ENCODE measurements at places on chromosomes 12 and 14. TPM values are rescaled to one million over a fixed set of nuclear protein-coding genes. Genes with fewer than 3 reads are reported as not detected.

Gene SLC16A7
- 11.4 TPM for total RNA-seq

Gene TCL1B
- total RNA-seq = not detected

Gene OR6C4
- total RNA-seq = not detected

Gene CMA1
- not detected for total RNA-seq

Gene SLC17A8
- not detected for total RNA-seq

Gene KCNJ8
- 1.0 TPM for total RNA-seq

Gene SCN8A
- 12.7 TPM for total RNA-seq

Gene NRXN3
- total RNA-seq = 1.7 TPM

Gene CCDC175
- total RNA-seq = not detected

Gene C3AR1
- not detected for total RNA-seq

Gene B4GALNT1
- 42.3 TPM for total RNA-seq

Gene OR11G2
- total RNA-seq = not detected

Gene TAS2R30
- 0.66 TPM for total RNA-seq

Gene VRTN
- total RNA-seq = not detected

Gene GLIPR1L1
- not detected for total RNA-seq

Gene PPM1H
- total RNA-seq = 12.0 TPM

Gene ADAMTS20
- total RNA-seq = 1.6 TPM

Gene NOVA1
- 3.1 TPM for total RNA-seq

Gene MIPOL1
- total RNA-seq = 14.2 TPM

Gene RTL1
- not detected for total RNA-seq

Gene NEUROD4
- total RNA-seq = not detected

Gene SLCO1C1
- total RNA-seq = not detected

Gene NPAS3
- total RNA-seq = 1.2 TPM

Gene DMAC2L
- 18.1 TPM for total RNA-seq

Gene RERG
- total RNA-seq = not detected

Gene GDF3
- total RNA-seq = not detected

Gene RAPGEF3
- 6.7 TPM for total RNA-seq

Gene KIF5A
- total RNA-seq = not detected

Gene KRT80
- total RNA-seq = 30.1 TPM

Gene CRIP1
- total RNA-seq = 45.9 TPM

Gene GPR84
- total RNA-seq = not detected

Gene ANAPC5
- 171 TPM for total RNA-seq

Gene RESF1
- 9.4 TPM for total RNA-seq

Gene TMEM132C
- total RNA-seq = not detected

Gene GALNT16
- total RNA-seq = 0.33 TPM

Gene CCDC88C
- total RNA-seq = 19.7 TPM

Gene SDR9C7
- total RNA-seq = not detected

Gene DTX1
- not detected for total RNA-seq

Gene RIPK3
- total RNA-seq = not detected

Gene CAND1
- 129 TPM for total RNA-seq

Gene LHX5
- total RNA-seq = 0.23 TPM

Gene ACOT4
- 3.9 TPM for total RNA-seq

Gene LRRC9
- total RNA-seq = not detected

Gene MPHOSPH9
- 42.5 TPM for total RNA-seq

Gene LTBP2
- 17.4 TPM for total RNA-seq

Gene GALNT8
- not detected for total RNA-seq

Gene RGS6
- total RNA-seq = not detected

Gene TMCC3
- 6.5 TPM for total RNA-seq

Gene CELA1
- total RNA-seq = not detected

Gene PLCZ1
- not detected for total RNA-seq

Gene MIA2
- total RNA-seq = 11.8 TPM

Gene TEP1
- 8.9 TPM for total RNA-seq
